GM23338 (cell line): ENCODE measurements at places on chromosomes 6 and 20.

DNA sequence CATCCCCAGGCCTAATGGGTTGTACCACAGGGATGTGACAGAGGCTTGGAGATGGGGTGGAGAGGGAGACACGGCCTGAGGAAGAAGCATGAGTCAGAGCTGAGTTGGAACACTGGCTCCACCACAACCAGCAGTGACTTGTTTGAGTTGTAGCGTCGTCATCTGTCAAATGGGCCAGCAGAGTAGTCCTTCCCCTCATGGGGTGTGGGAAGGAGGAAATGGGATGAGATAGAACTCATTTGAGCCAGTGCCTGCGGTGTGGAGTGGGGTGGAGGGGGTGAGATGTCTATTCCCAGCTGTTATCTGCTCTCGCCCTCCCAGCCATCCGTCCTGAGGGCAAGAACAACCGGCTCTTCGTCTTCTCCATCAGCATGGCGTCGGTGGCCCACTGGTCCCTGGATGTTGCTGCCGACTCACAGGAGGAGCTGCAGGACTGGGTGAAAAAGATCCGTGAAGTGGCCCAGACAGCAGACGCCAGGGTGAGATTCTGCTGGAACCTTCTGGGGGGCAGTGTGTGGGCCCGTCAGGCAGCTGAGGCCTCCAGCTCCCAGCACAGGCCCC lies 32.5 kb downstream of the PLCG1 start:
- DNase-seq = no peak

GRCh38 chr20:50532221-50532620 lies 22.0 kb downstream of the PTPN1 start:
- DNase-seq = no peak

- DNase-seq = peak; percentile 77
Measured at GRCh38 chr20:44271915-44272663, 25.0 kb downstream of the GDAP1L1 start.

DNA sequence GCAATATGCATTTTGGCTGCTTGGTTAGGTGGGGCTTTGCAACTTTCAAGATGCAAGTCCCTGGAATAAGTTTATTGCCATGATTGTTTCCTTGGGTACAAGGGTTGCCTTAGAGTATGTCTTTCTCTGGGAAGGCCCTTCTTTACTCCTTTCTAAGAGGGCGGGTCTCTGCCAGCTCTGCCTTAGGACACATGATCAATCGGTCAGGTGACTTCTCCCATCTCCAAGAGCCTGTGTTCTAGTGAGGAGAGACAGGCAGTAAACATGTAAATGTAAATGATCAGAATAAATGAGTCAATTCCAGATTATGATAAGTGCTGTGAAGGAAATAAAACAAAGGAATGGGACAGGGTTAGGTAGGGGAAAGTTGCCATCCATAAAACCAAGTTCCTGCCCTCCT lies 43.2 kb upstream of the BCAS1 start:
- no peak for DNase-seq

DNA sequence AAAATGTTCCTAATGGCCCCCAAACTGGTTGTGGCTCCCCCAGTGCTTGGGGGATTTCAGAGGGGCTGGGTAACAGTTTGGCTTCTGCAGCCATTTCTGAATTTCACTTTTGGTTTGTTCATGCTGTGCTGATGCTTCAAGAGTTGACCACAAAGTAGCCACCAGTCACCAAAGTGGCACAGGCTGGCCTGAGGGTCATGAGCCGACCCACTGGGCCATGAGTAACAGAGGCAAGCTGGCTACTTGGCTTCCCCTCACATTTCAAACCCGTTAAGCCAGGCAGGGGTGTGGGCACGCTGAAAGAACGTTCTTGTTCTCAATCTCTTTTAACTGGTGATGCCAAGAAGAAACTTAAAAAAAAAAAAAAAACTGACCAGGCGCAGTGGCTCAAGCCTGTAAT lies 15.1 kb upstream of the NXT1 start:
- DNase-seq = no peak

DNA sequence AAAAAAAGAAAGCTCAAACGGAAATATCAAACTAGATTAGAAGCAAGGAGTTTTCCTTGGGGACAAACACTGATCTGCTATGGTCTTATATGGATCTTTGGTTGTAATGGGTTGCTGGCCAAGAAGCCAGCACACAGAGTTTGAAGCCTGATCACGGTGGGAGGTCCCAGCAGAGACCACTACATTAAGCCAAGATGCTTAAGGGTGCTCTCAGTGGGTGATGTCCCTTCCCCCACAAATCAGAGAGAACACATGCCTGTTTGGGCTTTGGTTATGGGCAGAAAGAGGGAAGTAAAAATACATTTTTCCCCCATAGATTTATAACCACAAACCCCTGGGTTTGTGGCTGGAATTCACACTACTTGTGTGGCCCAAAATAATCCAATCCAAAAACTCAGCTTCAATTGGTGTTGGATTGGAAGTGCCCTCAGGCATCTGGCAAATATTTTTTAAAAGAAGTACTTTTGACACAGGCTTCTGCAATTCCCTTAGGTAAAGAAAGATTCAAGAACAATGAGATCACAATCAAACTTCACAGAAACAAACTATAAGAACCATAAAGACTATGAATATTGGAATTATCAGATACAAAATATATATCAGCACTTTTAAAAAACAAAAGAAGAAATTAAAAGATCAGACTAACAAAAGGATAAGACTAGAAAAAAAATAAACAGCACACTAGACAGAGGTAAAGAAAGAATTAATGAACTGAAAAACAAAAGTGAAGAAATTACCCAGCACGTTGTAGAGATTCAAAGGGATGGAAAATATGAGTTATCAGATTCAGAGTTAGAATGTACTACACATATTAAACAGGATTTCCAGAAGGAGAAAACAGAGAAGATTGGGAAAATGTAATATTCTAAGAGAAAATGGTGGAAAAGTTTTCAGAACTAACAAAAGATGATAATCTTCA lies 44.7 kb downstream of the ESF1 start:
- DNase-seq = no peak

DNA sequence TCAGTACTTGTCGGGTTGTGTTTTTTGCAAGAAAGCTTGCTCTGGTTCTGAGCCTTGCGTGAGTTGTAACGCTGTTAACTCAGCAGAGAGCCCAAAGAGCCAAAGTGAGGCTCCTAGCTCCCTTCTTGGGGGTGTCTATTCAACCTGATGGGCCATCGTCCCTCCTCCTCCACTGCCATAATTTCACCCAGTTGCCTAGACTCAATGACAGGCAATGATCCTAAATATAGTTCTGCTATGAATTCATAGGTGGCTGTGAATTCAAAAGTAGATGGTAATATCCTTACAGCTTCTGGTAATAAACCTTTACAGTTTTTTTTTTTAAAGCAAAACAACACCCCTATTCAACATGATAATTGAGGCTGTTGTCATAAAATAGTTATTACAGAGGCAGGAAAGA lies 39.5 kb downstream of the GHRH start:
- DNase-seq = no peak

- no peak for DNase-seq
Measured at GRCh38 chr6:56017198-56017597, 141.8 kb upstream of the BMP5 start.

DNA sequence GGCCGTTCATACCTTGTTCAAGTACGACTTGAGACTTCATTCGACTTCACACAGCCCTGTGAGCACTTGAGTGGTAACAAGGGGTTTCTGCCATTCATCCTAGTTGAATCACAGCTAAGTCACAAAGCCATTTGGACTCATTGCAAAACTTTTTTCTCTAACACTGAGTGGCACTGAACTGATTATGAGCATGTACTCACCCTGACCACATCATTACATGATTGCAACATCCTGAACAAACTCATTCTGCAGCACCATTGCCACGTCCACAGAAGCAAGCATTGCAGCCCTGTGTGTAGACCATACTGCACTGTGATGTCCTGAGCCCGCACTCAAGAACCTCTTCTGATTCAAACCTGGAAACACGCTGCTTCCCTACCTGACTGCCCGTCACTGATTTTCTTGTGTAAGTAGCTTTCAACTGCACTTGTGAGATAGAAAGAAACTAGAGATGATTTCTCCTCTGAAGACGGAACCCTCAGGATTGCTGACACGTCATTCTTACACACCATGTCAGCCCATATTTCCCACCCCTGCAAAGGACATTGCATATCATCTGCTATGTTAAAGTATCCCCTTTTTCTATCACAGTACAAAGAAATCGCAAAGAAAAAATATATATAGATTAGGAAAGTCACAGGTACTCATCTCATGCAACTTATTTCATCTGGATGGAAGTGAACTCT lies 81.6 kb downstream of the C6orf118 start:
- DNase-seq = no peak

GRCh38 chr20:62238569-62239277 lies 402 bp downstream of the OSBPL2 start:
- peak; percentile 61 for DNase-seq

- DNase-seq = no peak
Measured at GRCh38 chr6:127952831-127953230, 52.0 kb upstream of the THEMIS start.

DNA sequence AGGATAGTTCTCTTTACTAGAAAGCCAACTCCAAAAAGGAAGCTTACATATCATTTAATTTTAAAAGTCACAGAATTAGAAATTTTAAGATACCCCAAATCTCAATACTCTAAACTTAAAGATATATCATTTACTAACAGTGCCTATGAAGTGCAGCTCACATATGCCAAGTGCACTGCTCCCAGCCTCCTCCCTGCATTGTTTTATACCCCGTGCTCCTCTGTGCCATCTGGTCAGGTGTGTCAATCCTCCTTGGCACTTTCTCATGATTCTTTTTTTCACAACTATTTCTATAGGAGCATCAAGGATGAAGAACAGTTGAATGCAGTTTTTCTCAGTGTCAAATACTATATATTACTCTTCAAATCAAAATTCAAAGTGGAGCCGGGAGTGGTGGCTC lies 8.8 kb downstream of the MAP7 start:
- no peak for DNase-seq

- no peak for DNase-seq
Measured at GRCh38 chr6:37456816-37457560, 24.0 kb downstream of the CMTR1 start.

- peak; percentile 61 for DNase-seq
Measured at GRCh38 chr20:37669062-37669772, 24.6 kb upstream of the CTNNBL1 start.

DNA sequence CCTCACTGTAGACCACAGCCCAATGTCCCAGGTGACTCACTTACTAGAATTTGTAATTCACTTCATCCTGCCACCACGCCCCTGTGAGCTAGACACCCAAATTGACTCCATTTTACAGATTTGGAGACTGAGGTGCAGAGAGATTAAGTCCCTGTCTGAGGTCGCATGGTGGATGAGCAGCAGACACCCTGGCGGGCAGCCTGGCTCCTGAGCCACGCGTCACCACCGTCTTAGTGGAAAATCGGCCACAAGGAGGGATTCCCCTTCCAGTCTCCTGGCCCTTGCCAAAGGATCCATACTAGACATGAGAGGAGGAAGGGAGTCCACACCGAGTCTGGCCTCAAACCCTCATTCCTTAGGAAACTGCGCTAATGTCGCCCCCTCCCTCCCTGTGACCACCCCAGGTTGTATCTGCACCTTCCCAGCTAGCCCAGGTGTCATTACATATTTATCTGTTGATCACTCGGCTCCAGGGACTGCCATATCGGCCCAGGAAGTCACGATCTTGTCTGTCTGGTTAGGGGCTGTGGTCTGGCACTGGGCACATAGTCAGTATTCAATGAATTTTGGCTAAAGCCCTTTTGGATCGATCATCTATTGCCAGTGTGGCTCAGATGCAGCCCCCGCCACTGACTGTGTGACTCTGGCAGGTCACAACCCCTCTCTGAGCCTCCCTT lies 25.7 kb upstream of the PTGIS start:
- DNase-seq = no peak

DNA sequence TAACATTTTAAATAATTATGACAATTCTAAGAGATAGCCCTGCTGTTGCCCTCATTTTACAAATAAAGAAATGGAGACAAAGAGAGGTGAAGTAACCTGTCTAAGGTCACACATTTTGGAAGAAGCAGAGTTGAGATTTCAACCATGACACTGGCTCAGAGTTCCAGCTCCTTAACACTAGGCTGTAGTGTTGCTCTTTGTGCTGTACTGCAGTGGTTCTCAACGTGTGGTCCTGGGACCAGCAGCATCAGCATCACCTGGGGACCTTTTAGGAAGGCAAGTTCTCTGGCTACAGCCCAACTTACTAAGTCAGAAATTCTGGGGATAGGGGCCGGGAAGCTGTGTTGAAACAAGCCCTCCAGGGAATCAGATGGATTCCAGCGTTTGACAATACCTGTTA lies 62.4 kb upstream of the FERMT1 start:
- DNase-seq = peak; percentile 38
